LHCN-M2 (cell line): ENCODE measurements at places on chromosomes 7 and 10.

- DNase-seq = no peak
Measured at GRCh38 chr7:142091961-142092360, 19.6 kb upstream of the MGAM2 start.

DNA sequence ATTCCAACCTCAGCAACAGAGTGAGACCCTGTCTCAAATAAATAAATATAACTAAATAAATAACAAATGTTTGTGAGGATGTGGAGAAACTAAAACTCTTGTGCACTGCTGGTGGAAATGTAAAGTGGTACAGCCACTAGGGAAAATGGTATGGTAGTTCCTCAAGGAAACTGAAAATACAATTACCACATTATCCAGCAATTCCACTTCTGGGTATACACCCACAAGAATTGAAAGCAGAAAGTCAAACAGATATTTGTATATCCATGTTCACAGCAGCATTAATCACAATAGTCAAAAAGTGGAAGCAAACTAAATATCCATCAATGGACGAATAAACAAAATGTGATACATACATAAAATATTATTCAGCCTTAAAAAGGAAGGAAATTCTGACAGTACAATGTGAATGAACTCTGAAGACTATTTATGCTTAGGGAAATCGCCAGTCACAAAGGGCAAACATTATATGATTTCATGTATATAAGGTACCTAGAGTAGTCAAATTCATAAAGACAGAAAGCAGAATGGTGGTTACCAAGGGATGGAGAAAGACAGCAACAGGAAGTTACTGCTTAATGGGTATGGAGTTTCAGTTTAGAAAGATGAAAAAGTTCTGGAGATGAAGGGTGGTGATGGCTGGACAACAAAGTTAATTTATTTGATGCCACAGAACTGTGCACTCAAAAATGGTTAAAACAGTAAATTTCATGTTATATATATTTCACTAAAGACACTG is 9.8 kb downstream of the ARHGAP12 start:
- no peak for DNase-seq

- no peak for DNase-seq
Measured at GRCh38 chr7:77537136-77537777, at the start of gene PTPN12. Gene PTPN12 (plus strand): TSS chr7:77537295. CDS start chr7:77537547, 252 bp downstream.

- no peak for DNase-seq
Measured at GRCh38 chr7:37540917-37541316, 92.3 kb upstream of the ELMO1 start.

DNA sequence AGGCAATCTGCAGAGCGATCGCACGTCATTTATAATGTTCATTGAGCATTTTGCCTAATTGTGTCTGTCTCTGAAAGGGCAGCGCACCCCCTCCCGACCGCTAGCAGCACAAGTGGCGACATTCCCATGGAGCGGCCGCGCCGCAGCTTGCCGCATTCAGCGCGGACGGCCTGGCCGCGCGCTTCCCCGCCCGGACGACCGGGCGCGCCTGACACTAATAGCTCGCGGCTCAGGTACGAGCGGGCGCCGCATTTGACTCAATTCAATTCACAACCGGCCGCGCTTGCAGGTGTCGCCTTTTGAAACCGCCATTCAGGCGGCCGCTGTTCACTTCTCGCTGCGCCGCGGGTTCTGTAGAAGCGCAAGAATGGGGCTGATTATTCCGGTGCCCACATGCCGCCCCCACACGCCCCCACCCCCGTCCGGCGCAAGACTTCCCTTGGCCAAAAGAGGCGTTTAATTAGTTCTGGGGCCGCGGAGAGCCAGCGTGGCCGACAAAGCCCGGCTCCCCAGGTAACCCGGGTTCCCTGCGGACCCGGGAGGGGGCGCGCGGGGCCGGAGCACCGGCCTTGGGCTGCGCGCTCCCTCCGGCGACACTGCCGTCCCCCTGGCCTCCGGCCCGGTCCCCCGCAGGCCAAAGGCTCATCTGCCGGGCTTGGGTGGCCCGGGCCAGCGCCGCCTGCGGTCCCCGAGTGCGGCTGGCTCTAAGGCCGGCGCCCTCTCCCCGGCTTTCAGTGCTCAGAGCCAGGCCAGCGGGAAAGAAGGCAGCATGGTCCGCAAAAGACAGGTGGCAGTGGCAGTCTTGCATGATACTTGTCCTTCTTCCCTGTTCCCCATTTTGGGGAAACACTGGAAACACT is 18.7 kb upstream of the PTF1A start:
- DNase-seq = no peak
